NCI-H2107 (cell line): ENCODE measurements at places on chromosomes 6 and 20.

DNA sequence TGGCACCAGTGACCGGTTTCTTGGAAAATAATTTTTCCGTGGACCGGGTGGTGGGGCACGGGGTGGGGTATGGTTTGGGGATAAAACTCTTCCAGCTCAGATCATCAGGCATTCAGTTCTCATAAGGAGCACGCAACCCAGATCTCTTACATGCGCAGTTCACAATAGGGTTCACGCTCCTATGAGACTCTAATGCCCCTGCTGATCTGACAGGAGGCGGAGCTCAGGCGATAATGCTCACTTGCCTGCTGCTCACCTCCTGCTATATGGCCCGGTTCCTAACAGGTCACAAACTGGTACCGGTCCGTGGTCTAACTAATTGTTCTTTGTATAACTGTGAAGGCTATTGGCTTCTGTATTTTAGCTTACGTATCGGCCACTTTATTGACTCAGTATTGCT, 51.7 kb downstream of the VSTM2L start:
- DNase-seq, result no peak

DNA sequence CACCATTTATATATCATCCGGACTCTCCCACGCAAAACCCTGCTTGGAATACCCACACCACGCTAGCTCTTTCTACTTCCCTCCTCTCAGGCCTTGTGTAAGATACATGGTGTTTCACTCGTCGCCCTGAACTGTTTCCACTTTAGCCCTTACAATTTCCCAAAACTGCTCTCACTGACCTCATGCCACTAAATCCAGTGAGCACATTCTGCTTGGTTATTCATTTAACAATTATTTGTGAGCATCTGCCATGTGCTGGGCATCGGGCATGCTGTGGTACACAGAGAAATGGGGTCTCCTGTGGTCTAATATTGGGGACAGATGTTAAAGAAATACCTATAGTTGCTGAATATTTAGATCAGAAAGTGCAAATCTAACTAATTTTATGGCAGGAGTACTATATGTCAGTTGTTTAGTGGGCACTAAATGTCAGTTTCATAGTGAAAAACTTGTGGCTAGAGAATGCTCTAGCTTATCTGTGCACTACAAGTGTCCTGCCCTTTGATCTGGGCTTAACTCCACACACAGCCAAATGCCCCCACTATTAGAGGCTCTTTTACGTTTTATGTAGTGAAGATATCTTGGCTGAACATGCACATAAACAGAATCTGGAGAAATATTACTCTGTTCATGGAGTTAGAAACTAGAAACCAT, 41.0 kb downstream of the PLEKHG1 start:
- DNase-seq, result no peak

DNA sequence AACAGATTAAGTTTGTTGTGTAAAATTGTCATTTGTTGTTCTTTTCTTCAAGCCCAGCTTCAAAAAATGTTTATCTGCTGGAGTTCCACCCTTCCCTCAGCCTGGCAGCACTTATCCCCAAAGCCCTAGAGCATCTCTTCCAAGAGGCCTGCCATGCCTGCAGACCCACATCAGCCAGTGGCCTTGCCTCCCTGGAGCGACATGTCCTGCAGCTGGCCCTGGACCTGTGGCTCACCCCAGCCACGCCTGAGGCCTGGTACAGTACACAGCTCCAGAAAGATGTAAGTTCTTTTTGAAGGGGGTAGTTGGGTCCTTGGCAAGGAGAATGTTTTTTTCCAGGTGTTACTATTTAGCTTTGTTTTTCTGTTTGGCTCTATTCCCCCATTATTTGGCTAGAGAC, 124.8 kb downstream of the CD164 start:
- no peak for DNase-seq

DNA sequence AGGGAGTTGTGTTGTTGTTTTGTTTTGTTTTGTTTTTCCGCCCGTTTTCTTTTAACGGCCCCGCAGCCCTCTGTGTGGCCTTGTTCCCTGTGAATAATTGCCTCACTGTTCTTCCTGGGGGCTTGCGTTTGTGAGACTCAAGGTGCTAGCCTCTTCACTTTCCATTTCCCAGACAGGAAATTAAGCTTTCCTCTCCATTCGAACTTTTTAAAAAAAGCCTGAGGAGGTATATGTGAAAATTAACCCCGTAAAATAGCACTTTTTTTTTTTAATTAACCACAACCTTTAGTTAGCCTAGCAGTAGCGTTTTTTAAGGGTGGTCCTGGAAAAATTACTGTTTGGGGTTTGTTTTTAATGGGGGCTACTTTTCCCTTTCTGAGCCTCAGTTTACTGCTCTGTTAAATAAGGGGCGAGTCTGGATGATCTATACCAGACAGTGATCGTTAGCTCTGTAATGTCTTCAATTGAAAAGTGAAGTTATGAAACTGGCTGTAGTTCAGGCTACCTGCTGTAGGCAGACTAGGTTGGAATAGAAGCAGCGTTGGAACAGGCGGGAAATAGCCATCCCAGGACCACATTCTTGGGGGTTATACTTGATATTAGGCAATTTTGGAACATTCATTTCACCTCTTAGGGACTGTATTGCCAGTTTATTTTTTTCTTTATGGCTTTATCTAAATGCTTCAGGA, 1.7 kb downstream of the STX16 start:
- DNase-seq, result no peak

GRCh38 chr6:166627875-166628801, 1.1 kb upstream of the RPS6KA2 start:
- DNase-seq, result peak; percentile 20

DNA sequence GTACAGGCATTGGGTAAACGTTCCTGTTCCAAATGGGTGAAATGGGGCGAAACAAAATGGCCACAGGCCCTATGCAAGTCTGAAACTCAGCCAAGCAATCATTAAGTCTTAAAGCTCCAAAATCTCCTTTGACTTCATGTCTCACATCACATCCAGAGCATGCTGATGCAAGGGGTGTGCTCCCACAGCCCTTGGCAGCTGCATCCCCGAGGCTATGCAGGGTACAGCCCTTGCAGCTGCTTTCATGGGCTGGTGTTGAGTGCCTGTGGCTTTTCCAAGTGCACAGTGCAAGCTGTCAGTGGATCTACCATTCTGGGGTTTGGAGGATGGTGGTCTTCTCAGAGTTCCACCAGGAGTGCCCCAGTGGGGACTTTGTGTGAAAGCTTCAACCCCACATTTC, 270.0 kb upstream of the CDYL start:
- DNase-seq, result no peak

GRCh38 chr20:51970858-51971257, 168.5 kb upstream of the SALL4 start:
- DNase-seq, result no peak

- no peak for DNase-seq
Observed at GRCh38 chr20:63123331-63123741, 92.6 kb downstream of the YTHDF1 start.

GRCh38 chr6:48144021-48144420, 33.0 kb upstream of the PTCHD4 start:
- DNase-seq, result no peak

DNA sequence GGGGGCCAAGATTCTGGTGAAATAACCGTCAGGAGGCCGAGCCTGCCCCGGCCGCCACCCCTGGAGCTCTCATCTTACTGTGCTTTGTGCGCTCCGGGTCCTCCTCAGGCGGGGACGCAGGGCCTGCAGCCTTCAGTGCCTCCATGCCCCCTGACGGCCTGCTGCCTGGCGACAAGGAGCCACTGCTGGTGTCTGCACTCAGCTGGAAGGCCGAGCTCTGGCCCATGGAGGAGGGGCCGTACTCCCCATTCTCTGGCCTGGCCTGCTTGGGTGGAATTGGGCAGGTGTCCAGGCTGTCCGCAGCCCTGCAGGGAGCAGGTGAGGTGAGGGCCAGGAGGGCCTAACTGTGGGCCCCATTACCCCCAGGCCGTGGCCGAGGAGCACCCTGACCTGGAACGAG, 5.3 kb downstream of the ZNF512B start:
- DNase-seq, result no peak

GRCh38 chr6:21612067-21612745, 18.7 kb downstream of the SOX4 start:
- no peak for DNase-seq

- DNase-seq, result no peak
Observed at GRCh38 chr20:10454151-10454750, 19.1 kb downstream of the SLX4IP start.

DNA sequence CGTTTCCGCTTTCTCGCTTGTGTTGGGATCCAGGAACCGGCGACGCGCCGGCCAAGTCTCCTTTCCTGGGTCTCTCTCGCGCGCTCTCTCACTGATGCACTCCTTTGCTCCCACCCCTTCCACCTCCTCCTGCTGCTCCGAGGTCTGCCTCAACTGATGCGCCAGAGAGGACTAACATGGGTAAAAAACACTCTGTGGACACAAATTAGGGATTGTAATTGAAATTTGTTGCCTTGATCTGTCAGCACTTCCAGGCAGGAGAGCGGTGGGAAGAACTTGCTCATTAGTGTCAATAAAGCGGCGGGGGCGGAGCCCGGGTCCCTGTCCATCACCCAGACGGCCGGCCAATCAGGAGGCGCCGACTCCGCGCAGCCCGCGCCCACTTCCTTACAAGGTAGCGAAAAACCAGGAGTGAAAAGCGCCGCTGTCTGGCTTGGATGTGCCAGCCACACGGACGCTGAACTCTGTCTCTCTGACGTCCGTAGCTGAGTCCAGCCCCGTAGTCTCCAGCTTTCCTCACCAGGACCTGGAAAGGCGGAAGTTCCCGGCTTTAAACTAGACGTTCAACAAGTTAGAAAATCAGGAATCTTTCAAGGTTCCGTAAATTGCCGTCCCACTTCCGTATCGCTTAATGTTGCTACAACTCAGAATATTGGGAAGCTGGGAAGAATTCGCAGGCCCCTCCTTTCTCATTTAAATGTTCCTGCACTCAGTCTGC, at the start of gene TBX18:
Gene TBX18, minus strand, starts transcription at position 267 of the 718 bp plus-strand sequence. CDS start 417 bp downstream, outside the sequence.
- no peak for DNase-seq

- DNase-seq, result no peak
Observed at GRCh38 chr20:34708621-34709043, 4.5 kb downstream of the TP53INP2 start.

DNA sequence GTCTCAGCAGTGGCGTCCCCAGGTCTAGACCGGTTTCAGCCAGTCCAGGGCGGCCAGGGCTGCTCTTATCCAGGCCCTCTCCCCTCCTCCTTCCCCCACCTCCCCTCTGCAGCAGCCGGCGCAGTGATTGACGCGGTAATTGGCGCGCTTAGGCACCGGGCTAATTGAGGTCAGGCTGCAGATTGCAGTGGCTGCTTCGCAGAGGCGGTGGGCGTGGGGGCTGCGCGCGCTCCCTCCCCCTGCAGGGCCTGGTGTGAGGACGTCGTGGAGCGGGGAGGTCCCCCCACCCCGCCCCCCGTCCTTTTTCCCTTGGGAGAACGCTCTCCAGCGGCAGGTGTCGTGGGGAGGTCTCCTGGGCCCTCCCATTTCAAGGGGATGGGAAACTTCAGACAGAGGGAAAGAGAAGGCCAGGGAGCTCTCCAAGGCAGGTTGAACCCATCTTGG, 70.4 kb upstream of the BLCAP start:
- DNase-seq, result peak; percentile 35

DNA sequence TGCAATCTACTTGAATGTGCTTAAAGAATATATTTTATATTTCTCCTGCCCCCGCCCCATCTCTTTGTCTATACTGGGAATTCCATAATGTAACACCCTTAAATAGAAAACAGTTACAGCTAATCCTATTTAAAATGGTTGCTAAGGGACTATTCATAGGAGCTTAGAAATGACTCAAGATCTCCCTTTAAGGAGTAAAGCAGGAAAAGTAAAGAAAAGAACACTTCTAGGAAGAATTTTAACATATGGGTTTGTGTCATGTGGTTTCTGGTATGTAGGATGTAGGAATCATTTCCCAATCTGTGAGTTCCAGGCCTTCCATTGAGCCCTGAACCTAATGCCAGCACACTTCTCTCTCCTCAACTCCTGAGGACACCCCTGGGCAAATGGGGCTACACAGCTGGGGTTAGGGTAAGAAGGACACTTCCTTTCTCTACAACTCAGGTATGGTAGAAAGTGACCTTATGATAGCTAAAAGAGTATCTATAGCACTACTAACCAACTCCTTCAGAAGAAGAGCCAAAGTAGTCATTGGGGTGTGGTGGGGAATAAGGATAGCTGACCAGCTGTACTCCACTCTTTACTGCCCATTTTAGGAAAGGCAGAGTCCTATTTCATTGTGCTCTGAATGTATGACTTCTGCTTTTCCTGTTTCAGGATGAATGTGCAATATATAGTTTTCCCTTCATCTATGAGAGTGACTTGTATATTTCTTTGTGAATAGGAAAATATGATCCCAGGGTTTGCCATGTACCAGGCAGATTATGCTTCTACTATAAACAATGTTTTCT, 27.3 kb downstream of the RIMS1 start:
- no peak for DNase-seq

DNA sequence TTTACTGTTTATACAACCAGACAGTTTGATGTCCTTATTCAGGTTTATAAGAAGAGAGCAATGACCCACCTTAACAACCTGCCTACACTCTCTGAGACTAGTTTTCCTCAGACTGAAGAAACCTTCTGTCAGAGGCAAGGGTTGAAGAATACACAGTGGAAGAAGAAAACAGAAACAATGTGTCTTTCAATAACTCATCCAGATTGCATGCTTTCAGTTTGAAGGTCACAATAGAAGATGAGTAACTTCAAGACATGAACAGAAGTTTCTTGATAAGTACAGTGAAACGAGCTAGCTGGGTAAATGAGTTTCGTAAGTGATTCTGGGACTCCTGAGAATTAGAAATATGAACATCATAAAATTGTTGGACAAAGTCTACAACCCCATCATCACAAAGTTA, 141.7 kb downstream of the STXBP5 start:
- DNase-seq, result no peak

- DNase-seq, result no peak
Observed at GRCh38 chr6:79686707-79687309, 55.7 kb downstream of the SH3BGRL2 start.

GRCh38 chr6:133787859-133788505, 100.9 kb upstream of the TCF21 start:
- no peak for DNase-seq

- DNase-seq, result no peak
Observed at GRCh38 chr20:49775229-49775693, 37.4 kb upstream of the SLC9A8 start.

DNA sequence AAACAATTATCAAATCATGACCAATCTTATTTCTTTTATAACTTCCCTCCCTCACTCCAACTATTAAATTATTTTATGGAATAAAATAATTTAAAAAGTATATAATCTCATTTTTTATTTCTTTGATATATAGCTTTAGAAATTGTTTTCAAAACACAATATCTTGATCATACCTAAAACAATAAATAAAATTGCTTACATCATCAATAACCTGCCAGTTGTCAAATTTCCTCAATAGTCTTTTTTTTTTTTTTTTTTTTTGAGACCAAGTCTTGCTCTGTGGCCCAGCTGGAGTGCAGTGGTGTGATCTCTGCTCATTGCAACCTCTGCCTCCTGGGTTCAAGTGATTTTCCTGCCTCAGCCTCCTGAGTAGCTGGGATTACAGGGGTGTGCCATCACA, 60.1 kb upstream of the ELOVL5 start:
- no peak for DNase-seq

GRCh38 chr20:55650657-55651360, 354.5 kb downstream of the CBLN4 start:
- DNase-seq, result no peak
